Lung (tissue), 17 donors: ENCODE measurements at places on chromosomes 5 and 9. TPM values are rescaled to one million over a fixed set of nuclear protein-coding genes. Genes with fewer than 3 reads are reported as not detected.
A peak's percentile ranks its signal among the peaks of the same experiment; 100 is the strongest.

DNA sequence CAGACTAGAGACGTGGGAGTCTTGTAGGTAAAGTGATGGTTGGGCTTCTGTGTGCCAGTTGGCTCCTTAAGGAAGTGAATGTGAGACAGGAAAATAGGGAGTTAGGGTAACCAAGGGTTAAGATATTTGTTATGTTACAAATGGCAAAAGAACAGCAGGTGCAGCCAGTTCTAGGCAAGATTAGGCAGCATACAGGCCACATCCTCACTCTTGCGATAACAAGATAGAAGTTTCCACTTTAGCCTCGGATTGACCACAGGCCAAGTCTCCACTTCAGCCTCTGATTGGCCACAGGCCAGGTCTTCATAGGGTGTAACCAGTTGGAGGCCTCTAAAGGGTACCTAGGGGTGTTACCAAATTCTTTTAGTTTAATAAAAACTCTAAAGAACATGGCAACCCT is 54.6 kb upstream of the ABCA1 start:
- DNase-seq: no peak

PCDHGA11 gene
- total RNA-seq: 11.1 TPM

DNA sequence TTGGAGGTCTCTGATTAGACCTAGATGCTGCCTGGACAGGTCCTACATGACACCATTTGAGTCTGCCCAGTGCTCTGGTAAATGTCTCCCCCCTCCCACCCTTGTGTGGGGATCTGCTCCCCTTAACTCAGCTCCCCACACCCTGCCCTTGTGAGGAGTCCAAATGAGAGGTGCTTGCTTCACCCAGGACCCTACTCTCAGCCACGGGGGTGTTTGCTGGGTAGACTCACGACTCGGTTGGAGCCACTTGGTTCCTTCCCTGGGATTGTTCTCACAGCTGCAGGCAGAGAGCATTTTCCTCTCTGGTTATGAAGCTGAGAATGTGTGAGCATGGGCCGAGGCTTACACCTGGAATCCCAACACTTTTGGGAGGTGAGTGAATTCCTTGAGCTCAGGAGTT is 204.7 kb downstream of the CDK5RAP2 start:
- DNase-seq: no peak

DNA sequence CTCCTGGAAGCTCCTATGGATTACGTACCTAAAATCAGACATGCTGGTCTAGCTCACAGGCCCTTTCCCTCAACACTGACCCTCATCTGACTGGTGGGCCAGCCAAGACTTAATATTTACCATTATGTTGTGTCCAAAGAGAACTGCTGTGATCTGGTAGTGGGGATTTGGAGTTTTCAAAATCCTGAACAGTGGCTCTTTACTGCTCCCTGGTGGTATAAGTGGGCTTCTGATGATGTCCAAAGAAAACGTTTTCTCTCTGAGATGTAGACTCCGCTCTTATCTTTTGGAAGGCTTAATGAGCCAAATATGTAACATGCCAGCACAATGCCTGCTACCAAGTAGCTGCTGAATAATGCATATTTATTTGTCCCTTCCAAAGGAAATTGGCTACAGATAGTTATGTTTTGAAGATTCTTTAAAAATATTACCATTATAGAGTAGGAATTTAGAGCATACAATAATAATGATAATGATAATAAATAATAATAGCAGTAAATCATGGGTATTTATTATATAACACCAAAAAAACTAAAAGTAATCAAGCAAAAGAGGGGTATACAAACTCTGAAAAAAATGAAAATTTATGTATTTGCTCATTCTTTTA is 406.6 kb upstream of the TNC start:
- peak; percentile 97 for DNase-seq

DNA sequence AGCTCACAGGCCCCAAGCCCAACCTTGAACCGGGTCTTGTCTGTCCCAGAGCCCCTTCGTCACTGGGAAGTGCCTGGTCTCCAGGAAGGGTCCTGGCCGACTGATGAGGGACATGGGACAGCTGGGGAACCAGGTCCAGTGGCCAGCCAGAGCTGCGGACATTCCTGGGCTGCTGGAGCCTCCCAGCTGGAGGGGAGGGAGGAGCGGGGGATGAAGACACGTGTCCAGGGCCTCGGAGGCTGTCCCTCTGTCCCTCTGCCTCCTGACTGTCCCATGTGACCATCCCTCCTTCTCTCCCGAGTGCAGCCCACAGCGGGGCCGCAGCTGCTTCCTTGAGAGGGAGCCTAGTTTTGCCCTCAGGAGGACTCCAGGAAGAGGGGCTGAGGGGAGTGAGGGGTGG is 41.7 kb upstream of the UBAC1 start:
- peak; percentile 79 for DNase-seq

DNA sequence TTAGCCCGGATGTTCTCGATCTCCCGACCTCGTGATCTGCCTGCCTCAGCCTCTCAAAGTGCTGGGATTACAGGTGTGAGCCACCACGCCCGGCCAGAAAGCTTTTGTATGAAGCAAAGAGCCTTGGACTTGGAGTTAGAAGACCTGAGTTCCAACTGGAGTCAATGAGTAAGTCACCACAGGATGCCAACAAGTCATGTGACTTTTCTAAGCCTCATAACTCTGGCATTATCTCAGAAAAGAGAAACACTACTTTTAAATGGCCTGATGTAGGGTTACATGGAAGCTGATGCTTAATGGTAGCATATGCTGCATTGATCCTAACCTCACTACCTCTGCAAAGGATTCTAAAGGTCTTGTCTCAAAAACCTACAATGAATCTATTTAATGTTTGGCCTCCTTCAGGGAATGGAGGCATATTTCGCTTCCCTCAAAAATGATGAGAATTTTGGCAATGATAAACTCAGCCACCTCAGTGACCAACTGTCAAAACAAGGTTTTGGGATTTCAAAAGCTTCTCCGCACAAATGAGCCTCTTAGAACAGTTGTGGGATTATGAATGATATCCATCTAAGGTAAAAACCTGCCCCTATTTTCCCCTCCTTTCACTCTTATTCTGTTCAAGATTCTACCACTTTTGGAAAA is 236.8 kb downstream of the ACTL7B start:
- no peak for DNase-seq

CIZ1 gene
- total RNA-seq: 36.6 TPM

- DNase-seq: no peak
These were observed 109.7 kb upstream of the RETREG1 start for GRCh38 chr5:16726538-16726946.

DNA sequence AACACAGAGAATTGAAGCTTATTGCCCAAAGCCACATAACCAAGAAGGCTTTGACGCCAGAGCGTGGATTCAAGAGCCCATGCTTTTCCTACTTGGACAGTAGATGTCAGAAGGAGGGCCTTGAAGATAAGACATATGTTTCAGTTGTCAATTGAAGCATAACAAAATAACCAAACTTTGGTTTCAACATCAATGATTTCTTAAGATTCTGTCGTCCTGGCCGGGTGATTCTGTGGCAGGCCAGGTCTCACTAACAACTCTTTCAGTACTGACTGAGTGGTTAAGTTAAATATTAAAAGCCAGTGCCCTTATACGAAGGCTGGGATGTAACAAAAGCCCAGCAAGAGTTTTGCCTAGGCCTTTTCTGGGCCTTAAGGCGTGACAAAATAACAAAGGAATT is 94.0 kb downstream of the RCL1 start:
- peak; percentile 9 for DNase-seq

- DNase-seq: peak; percentile 53
These were observed 933.0 kb downstream of the TLE4 start for GRCh38 chr9:80504601-80505230.

GRCh38 chr9:16813838-16814237 is 56.6 kb downstream of the BNC2 start:
- no peak for DNase-seq

- no peak for DNase-seq
These were observed 53.4 kb downstream of the SLC22A5 start for GRCh38 chr5:132422720-132423437.

FAM221B gene
- 0.14 TPM for total RNA-seq

- DNase-seq: peak; percentile 31
These were observed 311.9 kb upstream of the ANKH start for GRCh38 chr5:15183520-15183919.

- no peak for DNase-seq
These were observed 14.0 kb downstream of the AQP7 start for GRCh38 chr9:33388110-33388994.

- DNase-seq: peak; percentile 93
These were observed at the start of gene FBXL7 for GRCh38 chr5:15499528-15500324. TSS of gene FBXL7 (plus strand) at chr5:15500180.

DNA sequence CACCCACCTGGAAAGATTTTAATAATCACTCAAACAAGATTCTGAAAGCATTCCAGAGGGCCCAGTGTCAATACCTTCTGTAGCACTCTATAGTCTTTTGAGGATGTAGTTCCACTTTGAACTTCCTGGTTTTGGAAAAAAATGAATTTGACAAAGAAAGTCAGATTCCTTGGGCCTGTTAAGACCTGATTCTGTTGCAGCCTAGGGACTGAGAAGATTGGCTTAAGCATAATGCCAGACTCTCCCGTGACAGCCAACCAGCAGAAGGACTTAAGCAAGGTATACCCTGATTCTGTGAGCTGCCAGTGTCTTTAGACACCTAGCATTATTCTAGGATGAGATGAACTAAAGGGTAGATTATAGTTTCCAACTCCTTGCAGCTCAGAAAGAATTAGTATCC is 6.8 kb downstream of the SPINK5 start:
- DNase-seq: no peak

TMEM252 gene
- not detected for total RNA-seq

GRCh38 chr5:57559110-57559635 is 76.6 kb upstream of the ACTBL2 start:
- DNase-seq: no peak

- DNase-seq: no peak
These were observed 65.5 kb downstream of the PLK2 start for GRCh38 chr5:58394339-58394738.

GRCh38 chr5:83927140-83927733 is 206.6 kb upstream of the HAPLN1 start:
- peak; percentile 72 for DNase-seq

FRMD3 gene
- 3.2 TPM for total RNA-seq

- no peak for DNase-seq
These were observed 134.4 kb downstream of the ATG10 start for GRCh38 chr5:82106207-82106606.

SPINK13 gene
- not detected for total RNA-seq

ACTL7B gene
- not detected for total RNA-seq

DNA sequence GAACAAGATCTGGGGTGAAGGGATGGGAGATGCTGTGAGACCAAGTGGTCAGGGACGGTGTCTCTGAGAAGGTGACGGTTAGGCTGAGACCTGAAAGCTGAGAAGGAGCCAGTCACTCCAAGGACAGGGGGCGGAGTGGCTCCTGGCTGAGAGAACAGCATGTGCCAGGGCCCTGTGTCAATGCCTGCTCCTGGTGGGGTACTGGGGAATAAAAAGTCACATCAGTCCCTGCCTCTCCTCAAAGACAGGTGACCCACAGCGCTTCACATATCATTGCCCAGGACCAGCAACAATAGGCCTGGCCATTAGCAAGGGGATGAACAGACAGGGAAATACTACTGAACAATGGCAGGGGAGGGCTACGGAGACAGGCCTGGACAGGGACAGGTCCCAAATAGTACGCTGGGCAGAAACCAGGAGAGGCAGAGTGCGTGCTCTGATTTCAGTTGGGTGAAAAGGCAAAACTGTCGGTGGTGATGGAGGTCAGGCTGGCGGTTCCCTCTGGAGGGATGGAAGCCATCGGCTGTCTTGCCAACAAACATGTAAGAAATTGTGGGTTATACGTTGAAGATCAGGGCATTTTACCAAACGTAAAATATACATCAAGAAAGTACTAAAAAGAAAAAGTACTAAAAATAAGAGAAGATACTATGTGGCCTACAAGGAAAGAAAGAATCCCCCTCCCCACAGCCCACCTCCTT is 64.3 kb downstream of the C9orf50 start:
- no peak for DNase-seq
